ENCODE measurements at places on chromosomes 5 and 9.

DNA sequence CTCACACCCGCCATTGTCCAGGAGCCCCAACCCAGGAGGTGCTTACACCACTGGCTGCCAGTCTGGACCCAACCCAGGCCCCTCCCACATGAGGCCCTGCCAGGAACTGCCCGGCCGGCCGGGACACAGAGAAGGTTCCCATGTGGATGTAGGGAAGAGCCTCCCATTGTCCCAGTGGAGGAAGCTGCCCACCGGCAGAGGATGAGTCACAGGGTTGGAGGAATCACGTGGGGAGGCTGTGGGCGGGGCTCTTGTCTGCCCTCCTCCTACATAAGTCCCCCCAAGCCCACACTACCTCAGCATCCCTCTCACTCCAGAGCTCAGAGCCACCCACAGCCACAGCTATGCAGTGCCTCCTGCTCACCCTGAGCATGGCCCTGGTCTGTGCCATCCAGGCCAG, 26.1 kb downstream of the PAEP start:
- no peak for DNase-seq

DNA sequence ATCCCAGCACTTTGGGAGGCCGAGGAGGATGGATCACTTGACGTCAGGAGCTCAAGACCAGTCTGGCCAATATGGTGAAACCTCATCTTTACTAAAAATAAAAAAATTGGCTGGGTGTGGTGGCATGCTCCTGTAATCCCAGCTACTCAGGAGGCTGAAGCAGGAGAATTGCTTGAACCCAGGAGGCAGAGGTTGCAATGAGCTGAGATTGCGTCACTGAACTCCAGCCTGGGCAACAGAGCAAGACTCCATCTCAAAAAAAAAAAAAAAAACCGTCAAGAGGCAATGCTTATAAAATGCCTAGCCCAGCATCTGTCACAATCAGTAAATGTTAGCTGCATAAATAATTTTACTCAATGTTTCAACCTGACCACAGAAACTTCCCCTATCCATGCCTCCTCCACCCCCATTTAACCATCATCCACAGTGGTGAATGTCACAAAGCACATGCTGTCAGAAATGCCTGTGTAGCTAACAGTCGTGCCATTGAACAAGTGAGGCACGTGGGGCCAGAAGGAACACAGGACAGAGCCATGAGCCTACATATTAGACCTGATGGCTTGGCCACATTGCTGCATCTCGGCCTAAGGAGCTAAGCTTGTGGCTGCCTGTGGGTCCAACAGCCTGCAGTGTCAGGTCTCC, 16.8 kb upstream of the TCOF1 start:
- no peak for DNase-seq

DNA sequence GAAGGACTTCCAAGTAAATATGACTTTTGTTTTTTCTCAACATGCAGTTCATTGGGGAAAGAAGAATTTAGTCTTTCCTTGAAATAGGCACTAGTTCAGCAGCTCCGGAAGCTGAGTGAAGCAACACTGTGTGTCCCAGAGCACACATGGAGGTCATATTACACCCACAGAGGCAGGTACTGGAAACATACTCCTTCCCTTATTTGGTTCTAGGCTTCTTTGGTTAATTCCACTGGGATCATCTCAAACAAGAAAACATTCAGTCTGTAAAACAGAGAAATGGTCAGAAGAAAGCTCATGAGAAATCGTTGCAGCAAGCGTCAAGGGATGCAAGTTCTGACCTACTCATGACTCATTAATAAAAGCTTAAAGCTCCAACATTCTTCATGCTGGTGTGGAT, 175.1 kb upstream of the PCSK5 start:
- DNase-seq = no peak

GRCh38 chr5:138092301-138092700, 8.5 kb downstream of the WNT8A start:
- no peak for DNase-seq

DNA sequence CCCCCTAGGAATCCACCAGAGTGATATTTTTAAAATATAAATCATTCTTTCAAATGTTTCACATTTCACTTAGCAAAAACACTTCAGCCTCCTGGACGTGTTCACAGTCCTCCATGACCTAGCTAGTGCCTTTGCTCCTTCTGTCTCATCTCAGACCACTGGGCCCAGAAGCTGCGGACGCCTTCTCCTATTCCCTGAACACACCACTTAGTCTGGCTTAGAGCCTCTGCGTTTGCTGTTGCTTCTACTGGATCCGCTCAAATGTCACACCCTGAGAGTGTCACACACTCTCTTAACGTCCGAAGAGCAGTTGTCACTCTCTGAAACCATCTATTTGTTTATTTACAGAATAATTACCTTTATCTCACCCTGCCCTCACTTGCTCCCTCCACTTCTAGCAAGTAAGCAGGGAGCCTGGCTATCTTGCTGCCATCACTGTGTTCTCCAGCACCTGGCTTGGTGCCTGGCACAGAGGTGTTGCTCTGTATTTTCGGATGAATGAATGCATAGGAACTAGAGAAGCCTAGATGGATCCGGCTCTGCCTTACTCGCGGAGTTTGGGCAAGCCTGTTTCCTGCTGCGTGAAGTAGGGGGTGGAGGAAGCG, 1.2 kb upstream of the GRK6 start:
- DNase-seq = no peak

DNA sequence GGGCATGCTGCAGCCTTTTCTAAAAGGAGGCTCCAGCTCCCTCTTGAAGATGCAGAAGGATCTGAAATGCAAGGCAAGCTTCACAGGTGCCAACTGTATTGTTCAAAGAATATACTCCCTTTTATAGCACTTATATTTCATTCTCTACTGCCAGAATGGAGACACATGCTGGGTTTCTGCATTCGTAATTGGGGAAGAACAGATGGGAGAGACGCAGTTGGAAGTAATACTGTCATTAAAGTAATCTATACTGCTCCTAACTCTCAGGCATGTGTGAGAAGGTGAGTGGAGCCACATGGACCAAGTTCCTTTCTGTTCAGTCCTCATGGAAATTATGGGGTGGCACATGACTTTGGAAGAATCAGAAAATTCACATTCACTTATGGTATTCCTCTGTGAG, 226.4 kb downstream of the TRIM32 start:
- no peak for DNase-seq

DNA sequence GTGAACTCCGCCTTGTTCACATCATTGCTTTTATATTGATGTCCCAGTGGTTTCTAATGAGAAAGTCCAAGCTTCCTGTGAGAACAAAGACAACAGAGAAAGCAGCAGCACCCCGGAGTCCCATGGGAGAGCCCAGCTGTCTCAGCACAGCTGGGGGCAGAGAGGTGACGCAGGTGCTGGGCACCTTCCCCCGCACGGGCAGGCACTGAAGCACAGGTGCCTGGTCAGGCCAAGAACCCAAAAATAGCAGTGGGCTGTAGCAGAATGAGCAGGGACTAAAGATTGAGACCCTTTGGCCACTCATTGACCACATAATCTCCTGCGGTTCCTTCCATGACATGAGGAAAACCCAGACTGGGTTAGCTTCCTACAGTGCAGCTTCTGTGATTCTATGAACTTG, 18.8 kb downstream of the SRD5A1 start:
- no peak for DNase-seq

GRCh38 chr5:67166460-67167285, 29.9 kb downstream of the CD180 start:
- no peak for DNase-seq

GRCh38 chr9:125397736-125398135, 136.1 kb downstream of the GAPVD1 start:
- DNase-seq = no peak

GRCh38 chr9:27382975-27383374, 86.0 kb upstream of the EQTN start:
- DNase-seq = no peak

- no peak for DNase-seq
These were observed 266.0 kb downstream of the EFNA5 start for GRCh38 chr5:107404595-107405374.

DNA sequence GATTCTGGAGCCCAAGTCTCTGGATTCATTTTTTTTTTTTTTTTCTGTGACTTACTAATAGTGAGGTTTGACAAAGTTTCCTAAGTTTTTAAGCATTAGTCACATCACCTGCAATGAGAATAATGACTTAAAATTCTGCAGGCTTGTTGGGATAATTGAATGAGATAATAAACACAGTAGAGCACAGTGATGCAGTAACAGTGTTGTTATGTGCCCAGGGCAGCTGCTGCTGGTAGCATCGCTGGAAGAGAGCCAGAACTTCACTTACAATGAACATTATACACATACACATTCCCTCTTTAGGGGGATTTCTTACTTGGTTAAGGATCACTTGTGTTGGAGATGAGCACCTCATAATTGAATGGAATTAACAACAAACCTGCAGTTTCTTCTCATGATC, 78.9 kb downstream of the ALDH7A1 start:
- no peak for DNase-seq

GRCh38 chr5:151060742-151061141, 20.1 kb downstream of the TNIP1 start:
- DNase-seq = no peak

- DNase-seq = no peak
These were observed 192.8 kb upstream of the IZUMO3 start for GRCh38 chr9:24738421-24738961.

GRCh38 chr5:133721365-133721764, 109.0 kb upstream of the FSTL4 start:
- no peak for DNase-seq

GRCh38 chr5:149728303-149728702, 1.8 kb upstream of the PPARGC1B start:
- DNase-seq = no peak

DNA sequence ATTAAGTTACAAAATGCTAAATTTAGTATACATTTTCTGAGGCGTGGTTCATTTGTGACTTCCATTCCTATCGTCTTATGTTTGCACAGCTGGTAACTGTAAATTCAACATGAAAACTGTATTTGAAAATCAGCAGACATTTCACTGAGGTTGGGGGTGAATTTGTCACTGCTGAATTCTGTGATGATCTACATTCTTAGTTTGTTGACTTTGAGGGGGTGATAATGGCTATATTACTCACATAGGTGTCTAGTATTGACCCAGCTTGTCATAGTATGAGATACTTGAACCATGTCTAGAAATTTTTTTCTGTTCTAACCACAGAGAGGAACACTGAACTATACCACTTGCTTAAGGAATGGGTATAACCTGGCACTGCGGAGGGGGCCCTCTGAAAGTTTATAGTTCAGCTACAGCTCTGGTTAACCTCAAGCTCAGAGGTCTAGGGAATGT, 313.3 kb downstream of the PIK3R1 start:
- no peak for DNase-seq
